ENCODE measurements at places on chromosomes 7 and 10. TPM values are rescaled to one million over a fixed set of nuclear protein-coding genes. Genes with fewer than 3 reads are reported as not detected.

GRCh38 chr7:121561717-121562116 is 165.6 kb upstream of the FAM3C start:
- DNase-seq: peak; percentile 26

DNA sequence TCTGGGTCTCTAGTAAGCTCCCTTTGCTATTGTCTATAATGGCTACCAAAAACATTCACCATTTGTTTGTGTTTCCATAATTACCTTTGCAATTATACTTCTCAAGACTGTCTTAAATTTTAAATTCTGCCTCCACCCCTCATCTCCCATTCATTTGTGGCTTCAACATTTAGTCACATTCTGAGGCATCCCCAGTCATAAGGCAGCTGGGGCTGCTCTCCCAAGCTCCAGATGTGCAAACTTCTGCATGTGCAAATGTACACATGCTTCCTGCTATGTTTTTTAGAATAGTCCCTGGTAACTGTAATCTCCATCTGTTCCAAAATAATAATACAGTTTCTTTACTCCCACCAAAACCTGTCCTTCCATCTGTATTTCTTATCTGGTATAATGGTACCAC is 97.3 kb downstream of the CDK6 start:
- no peak for DNase-seq

- DNase-seq: no peak
Observed at GRCh38 chr10:104648421-104648820, 7.3 kb downstream of the SORCS3 start.

- DNase-seq: no peak
Observed at GRCh38 chr10:63703113-63703670, 182.0 kb downstream of the REEP3 start.

- DNase-seq: no peak
Observed at GRCh38 chr10:28169525-28169924, 133.3 kb downstream of the MPP7 start.

DNA sequence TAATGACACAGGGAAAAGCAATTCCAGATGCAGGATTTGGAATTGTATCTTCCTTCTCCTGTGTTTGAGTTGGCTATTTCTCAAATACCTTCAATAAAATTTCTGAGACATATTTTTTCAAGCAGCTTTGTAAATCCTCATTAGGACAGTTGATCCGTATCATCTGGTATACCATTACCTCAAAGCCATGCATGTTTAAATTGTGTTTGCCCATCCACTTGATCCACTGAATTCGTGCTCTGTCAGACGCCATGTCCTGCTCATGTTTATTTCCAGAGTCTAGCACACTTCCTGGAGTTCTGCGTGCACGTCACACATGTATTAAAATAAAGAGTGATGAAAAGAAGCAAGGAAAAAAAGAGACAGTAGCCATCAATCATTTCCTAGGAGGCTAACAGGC is 141.8 kb upstream of the CDC14C start:
- peak; percentile 44 for DNase-seq

DNA sequence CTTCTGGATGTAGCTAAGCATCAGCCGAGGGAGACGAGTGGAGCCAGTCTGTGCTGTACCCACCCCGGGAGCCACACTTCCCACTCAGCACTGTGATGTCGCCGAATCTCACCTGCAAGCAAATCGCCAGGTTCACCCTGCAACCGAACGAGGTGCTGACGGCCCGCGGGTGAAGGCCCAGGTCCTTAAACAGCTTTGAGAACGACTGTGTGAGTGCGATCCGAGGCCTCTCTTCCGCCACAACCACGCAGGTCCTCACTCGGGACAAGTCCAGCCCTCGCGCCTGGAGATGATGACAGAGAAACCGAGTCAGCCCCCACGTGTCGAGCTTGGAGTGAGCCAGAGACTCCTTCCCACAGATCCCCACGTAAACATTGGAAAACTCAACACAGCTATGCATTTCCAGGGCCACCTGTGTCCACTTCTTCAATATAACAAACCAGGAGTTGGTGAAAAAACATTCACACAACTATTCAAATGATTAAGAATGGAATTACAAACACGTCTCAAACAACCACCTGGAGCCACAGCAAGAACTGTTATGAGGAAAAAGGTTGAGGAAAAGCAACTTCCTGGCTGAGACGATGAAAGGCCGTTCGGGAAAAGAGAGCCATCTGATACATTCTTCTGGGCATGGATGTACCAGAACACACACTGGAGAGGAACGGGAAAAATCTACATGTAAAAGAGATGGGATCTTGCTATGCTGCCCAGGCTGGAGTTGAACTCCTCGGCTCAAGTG is 191.8 kb downstream of the ZMYND11 start:
- no peak for DNase-seq

DNA sequence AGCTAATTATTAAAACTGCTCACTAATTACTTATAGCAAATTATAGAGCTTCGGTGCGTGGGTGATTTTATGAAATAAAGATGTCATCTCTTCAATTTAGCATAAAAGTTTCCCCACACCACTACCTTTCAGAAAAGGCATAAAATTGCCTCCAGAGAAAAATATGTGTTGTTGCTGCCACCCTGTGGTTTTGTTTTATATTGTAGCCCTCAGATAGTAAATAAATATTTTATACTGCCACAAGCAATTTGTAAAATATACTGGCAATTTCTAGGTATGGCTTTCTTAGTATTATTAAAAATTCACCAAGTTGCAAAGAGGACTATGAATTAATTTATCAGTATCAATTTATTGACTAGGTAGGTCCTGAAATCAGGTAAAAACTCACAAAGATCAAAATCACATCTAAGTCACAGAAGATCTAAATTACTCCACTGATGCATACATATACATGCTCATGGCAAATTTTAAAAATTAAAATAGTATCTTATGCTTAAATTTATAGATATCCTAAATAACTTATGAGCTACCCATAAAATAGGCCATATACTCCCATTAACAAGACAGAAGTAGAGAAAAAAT is 26.5 kb downstream of the ASNS start:
- peak; percentile 56 for DNase-seq

GRCh38 chr7:69878015-69878414 is 279.7 kb downstream of the AUTS2 start:
- DNase-seq: peak; percentile 14

DNA sequence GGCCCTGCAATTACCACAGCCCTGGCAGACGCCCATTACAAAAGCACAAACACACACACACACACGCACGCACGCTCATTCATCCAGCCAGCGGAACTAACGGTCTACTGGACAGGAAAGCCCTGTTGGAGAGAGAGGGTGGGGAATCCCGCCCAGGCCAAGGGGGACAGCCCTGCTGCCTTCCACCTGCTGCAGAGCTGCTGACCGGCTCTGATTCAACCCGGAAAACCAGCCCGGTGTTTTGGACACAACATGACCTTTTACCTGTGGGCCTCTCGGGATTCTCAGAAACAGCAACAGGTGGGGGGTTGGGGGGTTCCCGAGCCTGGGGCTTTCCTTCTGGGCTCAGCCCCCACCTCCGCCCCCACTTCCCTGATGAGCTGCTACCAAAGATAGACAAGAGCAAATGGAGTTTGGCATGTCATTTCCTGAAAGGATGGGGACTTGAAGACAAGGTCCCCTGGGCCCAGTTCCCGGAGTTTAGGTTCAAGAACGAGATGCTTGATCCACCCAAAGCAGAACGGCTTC is 18.5 kb upstream of the SERPINE1 start:
- DNase-seq: peak; percentile 54

- DNase-seq: no peak
Observed at GRCh38 chr7:29199776-29200175, 5.2 kb downstream of the CHN2 start.

- DNase-seq: no peak
Observed at GRCh38 chr10:91740353-91740924, 57.8 kb upstream of the TNKS2 start.

DNA sequence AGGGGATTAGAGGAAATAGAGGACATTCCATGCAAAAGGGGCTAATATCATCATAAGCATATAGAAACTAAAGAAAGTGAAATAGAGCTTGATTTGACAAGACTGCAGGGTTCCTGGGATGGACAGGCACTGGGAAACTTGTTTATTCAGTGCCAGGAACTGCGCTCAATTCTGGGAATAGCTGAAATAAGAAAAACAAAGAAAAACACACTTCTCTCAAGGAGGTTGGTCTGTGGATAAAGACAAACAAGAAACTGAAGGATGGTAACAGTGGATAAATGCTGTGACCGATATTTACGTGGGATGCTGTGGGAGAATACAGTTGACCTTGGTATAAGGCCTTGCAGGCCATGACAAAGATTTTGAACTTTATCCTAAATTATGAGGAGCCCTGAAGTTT is 40.9 kb upstream of the ANLN start:
- no peak for DNase-seq

DNA sequence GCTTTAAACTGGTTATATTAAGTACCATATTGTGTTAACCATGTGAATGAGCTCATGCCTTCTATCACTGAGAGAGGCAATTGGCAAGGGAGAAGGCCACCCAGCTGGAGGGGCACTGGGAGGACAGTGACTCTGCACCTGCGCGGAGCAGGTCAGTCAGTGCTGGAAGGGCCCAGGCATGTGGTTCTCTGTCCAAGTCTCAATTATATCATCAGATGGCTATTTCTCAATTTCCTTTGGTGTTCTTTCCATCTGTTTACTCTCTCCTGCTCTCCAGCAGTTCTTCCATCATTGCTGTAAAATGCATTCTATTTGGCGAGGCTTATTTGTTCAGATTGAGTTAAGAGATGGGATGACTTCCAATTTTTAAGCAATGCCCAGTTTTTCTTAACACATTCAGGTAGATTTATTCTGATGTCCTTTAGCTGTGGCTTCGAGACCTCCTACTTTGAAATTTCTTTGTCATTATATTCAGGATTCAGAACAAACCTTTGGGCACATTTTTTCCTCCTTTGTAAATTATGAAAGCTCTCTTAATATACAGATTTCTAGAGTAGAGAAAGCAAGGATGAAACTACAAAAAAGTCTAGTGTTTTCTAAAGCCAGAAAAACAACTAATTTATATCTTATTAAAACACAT is 159.3 kb downstream of the BMPER start:
- peak; percentile 71 for DNase-seq

- no peak for DNase-seq
Observed at GRCh38 chr10:78296785-78297184, 263.1 kb downstream of the RPS24 start.

DNA sequence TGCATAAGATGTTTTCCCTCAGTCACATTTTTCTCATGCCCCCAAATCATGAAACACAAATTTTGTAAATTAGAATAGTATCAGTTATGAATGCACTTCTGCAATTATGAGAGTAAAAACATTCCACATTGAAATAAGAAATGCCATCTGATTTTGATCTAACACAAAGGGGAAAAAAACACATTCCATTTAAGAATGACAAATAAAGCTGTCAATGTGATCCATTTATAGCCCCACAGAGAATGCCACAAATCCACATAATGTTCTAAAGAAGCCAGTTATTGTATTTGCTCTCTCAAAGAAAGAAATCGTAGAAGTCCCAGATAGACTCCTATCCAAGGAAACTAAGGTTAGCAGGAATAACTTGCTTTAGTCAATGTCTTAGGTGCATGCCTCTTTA is 48.7 kb upstream of the RHOBTB1 start:
- DNase-seq: no peak

DNA sequence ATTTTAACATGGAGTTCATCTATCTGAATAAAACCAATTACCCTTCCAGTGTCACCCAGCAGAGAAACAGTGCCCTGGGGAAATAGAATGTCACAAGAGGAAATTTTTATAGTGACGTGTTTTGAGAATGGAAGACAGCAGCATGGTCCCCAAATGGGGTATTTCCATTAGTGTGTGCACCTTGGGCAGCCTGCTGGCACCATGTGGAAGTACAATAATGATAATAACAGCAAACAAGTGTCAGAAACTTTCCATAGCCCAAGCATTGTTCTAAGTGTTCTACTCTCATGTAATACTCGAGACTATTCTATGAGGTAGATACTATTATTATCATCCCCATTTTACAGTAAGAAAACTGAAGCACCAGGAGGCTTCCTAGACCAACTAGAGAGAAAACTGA is 2.2 kb upstream of the PDE1C start:
- DNase-seq: no peak

DNA sequence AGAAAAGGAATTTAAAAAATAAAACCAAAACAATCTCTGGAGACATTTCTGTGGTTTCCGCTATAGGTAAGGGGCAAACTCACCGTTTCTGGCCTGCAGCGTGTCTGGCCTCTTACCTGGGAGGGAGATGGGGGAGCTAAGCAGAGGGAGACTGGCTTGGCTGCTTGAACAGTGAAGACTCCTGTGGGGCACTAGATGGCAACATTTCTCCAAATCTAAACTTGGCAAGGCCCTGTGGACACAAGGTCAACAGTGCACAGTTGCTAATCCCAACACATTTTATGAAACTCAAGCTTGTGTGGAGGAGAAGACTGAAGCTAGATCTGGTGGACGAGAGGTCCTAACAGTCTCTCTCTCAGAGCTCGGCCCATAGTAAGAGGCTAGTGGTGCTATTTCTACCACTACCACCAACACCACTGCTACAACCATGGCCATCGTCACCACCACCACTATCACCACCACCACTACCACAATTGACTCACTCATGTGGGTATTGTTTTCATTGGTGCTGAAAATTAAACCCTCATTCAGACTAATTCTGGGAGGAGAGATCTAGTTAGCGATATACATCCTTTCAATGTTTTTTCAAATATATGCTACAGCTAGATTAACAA is 28.4 kb upstream of the CDHR3 start:
- DNase-seq: peak; percentile 64

GRCh38 chr10:8230902-8231301 is 176.4 kb downstream of the GATA3 start:
- no peak for DNase-seq

GRCh38 chr10:122232769-122233168 is 38.3 kb upstream of the BTBD16 start:
- peak; percentile 95 for DNase-seq

Gene FAM241B
- total RNA-seq: 1.0 TPM

Gene OR2A1
- total RNA-seq: 0.10 TPM

Gene ANKRD1
- 123 TPM for total RNA-seq

Gene PIK3CG
- total RNA-seq: 3.5 TPM

Gene PNLIP
- total RNA-seq: 1.8 TPM

Gene ZNF680
- 29.1 TPM for total RNA-seq

Gene GATA3
- total RNA-seq: not detected

Gene SLC16A12
- 3.1 TPM for total RNA-seq

Gene HOXA3
- 2.4 TPM for total RNA-seq

Gene PITX3
- 3.2 TPM for total RNA-seq

Gene LFNG
- 26.0 TPM for total RNA-seq

Gene SEMA3C
- 212 TPM for total RNA-seq

Measured in tongue (tissue), 3 donors.